Right atrium auricular region (tissue), 2 donors: ENCODE measurements at places on chromosomes 7 and 10.

DNA sequence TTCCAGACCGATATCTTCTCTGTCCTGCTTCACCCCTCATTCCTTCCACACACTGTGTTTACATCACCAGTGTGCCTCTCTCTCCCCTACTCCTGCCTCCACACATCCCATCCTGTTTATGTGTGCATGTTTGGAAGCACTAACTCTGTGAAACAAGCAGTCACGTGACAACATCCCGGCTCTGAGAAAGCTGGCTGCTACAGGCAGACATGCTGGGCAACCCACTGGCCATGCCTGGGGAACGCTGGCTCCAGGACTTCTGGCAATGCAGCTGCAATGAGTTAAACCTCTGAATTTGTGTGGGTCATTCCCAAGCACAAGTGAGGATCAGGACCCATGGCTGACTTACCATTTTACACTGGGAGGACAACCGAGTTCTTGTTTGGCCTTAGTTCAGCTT, 74.0 kb downstream of the WNT2 start:
- DNase-seq, result no peak

- DNase-seq, result no peak
These were observed 128.7 kb downstream of the AGMO start for GRCh38 chr7:15433151-15433550.

DNA sequence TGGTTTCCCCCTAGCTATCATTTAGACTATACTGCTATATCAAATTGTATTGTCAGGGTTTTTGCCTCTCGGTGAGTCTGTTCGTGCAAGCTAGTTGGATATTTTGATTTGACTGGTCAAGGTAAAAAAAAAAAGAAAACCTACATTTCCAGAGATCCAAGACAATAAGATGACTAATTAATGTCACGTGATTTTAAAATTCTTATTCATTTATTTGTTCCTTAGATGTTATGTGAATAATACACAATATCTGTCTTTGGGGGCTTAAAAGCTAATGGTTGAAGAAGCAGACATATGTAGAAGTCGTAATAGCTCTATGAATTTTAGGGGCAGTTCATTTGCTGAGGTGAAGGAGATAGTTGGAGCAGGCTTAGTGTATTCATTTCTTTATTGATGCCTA, 191.1 kb downstream of the KCND2 start:
- no peak for DNase-seq

GRCh38 chr10:35462491-35462934, 126.2 kb downstream of the CCNY start:
- DNase-seq, result no peak

- no peak for DNase-seq
These were observed 17.1 kb downstream of the FGF8 start for GRCh38 chr10:101758858-101759257.

GRCh38 chr7:42214060-42214679, 22.8 kb downstream of the GLI3 start:
- no peak for DNase-seq

DNA sequence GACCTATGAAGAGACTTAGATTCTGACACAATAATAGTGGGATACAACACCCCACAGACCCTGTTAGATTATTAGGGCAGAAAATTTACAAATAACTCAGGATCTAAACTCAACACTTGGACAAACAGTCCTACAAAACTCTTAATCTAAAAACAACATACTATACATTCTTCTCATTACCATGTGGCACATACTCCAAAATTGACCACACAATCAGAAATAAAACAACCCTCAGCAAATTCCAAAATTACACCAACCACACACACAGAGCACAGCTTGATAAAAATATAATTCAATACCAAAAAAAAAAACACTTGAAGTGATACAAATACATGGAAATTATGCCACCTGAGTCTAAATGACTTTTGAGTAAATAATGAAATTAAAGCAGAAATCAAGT, 7.8 kb downstream of the ZNF680 start:
- DNase-seq, result no peak

DNA sequence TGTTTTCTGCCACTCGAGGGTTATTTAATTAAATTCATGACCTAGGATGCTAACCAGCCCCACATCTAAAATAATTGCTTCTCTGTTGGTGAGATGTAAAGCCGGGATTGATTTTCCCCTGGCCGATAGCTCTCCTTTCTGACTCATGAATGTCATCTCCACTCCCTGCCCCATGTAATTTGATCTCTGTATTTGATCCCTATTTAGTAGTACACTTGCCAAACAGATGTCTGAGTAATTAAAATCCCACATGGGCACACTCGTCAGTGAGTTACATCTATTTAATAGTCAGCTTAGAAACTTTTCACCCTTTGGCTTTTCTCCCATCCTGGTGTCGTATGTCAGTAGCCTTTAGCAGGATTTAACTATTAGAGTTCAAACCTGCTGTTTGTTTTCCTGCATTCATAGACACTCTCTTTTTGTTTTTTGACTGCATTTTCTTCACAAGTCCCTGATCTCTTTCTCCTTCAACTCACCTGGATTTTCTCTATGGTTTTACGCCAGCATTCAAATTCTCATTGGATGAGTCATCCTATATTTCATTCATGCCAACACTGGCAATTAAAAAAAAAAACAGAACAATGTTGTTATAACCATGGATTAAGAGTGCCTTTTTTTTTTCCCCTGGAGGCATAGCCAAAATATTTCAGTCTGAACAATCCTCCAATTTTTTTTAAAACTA, 82.7 kb downstream of the SPAG6 start:
- DNase-seq, result no peak

- DNase-seq, result no peak
These were observed 8.9 kb upstream of the ZNF777 start for GRCh38 chr7:149469806-149470205.

DNA sequence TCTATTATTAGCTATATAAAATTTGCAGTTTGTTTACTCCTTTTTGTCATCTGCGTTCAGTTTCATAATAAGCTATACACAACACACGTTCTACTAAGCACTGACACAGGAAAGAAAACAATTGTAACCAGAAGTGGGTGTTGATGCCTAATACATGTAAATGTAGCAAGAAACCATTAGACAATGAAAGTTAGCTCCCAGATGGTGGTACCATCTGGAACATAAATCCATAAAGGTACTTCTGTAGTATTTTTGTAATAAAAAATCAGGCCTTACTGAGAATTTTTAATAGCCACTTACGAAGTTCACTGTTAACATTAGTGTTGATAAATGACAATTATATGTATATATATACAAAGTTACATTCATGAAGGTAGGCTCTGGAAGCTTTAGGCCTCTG, 194.7 kb downstream of the KCND2 start:
- DNase-seq, result no peak

GRCh38 chr7:115013886-115014285, 92.0 kb downstream of the MDFIC start:
- DNase-seq, result no peak

DNA sequence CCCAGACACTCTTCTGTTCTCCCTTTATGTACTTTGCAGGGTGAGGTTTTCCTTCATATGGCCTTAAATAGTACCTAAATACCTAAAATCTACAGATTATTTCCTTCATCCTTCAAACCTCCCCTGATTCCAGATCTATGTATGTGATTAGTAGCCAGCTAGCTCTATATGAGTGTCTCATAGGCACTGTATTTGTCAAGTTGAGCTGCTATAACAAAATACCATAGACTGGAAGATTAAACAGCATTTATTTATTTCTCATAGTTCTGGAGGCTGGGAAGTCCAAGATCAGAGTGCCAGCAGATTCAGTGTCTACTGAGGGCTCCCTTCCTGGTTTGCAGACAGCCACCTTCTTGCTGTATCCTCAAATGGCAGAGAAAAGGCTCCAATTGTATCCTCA, 60.6 kb upstream of the MSRB2 start:
- DNase-seq, result no peak

GRCh38 chr7:110881721-110882120, 209.2 kb upstream of the LRRN3 start:
- DNase-seq, result no peak

DNA sequence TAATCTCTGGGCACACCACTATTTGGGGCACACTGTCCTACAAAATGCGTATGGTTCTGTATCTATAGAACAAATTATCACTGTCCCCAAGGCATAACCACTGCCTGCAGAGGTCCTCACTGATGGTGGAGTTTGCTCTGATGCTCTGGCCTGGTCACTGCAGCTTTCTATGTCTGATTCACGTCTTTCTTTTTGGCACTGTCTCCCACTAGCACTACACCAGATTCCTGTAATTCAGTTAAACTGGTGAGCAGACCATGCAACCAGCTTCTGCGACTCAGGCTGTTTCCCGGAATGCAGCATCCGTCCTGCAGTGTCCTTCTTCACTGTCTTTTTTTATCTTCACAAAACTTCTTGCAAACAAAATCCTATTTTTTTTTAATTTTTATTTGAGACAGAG, 112.8 kb downstream of the KLF6 start:
- no peak for DNase-seq

DNA sequence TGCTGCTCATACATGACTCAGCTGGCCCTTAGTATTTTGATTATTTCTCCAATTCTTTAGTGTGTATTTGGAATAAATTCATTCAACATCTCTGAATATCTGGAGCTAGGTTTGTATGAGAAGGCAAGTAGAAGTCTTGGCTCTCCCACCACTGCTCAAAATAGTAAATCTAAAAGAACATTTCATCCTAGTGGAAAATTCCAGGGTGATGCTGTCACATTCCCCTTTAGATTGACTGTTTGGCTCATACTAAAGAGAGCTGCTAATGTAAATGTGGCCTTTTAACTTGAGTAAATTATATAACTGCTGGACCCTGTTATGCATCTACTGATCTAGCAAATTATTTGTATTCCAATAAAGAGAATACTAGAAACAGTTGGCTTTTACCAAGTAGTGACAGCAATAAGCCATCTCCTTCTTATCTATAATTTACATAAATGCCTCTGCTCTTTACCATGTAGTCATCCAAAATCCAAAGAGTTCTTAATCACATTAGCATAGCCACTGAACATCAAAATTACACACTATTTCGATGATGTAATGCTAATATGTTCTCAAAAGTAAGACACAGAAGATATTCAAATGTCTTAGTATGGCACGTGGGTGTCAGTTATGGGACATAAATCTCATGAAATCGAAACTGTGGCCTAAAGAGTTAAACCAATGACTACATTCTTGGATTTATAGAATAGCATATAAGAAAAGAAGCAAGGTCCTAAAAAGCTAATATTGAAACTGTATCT, 86.9 kb upstream of the KCND2 start:
- DNase-seq, result no peak

DNA sequence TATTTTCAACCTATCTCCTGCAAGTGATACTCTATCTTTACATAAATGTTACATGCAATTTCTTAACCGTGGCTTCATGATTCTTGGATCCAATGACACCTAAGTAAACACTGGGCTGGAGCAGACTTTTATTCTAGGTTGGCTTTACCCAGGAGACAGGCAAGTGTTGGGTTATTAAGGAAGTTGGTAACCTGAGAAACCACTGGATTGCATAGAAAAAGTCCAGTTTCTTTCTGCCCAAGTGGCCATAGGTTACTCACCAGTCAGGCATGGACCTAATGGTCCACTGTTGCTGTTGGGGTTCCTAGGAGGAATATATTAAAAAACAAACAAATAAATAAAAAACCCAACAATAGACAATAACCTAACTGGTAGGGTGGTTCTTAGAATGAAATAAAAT, 112.8 kb downstream of the SEMA3D start:
- DNase-seq, result no peak

- no peak for DNase-seq
These were observed 40.9 kb downstream of the MTURN start for GRCh38 chr7:30175636-30176147.

GRCh38 chr10:52517012-52517411, 202.9 kb downstream of the DKK1 start:
- no peak for DNase-seq

GRCh38 chr10:69474742-69475432, 23.6 kb downstream of the TSPAN15 start:
- no peak for DNase-seq

GRCh38 chr10:114682121-114682520, 24.0 kb upstream of the ABLIM1 start:
- no peak for DNase-seq

- no peak for DNase-seq
These were observed 12.1 kb downstream of the CRYGN start for GRCh38 chr7:151427705-151428377.

- no peak for DNase-seq
These were observed 1.1 kb downstream of the FIS1 start for GRCh38 chr7:101243646-101244374.

DNA sequence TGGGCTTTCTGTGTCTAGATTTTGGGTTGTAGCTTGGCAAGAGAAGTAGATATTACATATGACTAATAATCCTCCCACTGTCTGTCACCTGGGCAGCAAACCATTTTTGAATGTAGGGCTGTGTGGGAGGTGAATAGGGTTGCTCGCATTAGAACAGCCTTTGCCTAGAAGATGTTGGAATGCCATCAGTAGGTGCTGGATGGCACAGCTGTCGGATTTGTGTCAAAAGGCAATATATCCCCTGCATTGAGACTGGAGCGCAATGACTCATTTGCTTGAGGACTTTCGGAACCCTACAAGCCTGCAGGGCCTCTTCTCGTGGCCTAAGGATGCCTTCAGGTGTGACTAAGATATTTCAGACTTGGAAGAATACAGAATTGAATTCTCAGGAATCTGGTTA, 323.8 kb downstream of the GPR158 start:
- DNase-seq, result no peak

DNA sequence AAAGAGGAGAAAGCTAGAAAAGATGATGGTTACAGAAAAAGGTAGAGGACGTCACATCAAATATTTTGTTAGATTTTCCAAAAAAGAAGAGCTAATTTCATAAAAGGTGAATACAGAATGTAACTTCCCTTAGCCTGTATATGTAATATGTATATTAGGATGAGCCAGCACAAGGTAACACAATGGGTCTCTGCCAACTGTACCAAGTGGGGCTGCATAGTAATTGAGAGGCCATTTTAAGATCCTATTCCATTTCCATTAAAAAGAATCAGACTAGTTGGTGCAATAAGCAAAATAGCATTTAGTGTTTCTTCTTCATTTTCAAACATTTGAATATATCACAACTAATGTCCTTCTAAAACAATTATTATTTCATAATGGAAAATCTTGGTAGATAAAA, 134.6 kb downstream of the SEMA3A start:
- no peak for DNase-seq

- no peak for DNase-seq
These were observed 85.9 kb downstream of the FAM204A start for GRCh38 chr10:118256209-118256608.

- DNase-seq, result no peak
These were observed 137.7 kb downstream of the NEUROD6 start for GRCh38 chr7:31202801-31203200.

GRCh38 chr10:96651998-96652431, 65.2 kb upstream of the TM9SF3 start:
- no peak for DNase-seq

- no peak for DNase-seq
These were observed 68.3 kb upstream of the SMNDC1 start for GRCh38 chr10:110373059-110373458.

DNA sequence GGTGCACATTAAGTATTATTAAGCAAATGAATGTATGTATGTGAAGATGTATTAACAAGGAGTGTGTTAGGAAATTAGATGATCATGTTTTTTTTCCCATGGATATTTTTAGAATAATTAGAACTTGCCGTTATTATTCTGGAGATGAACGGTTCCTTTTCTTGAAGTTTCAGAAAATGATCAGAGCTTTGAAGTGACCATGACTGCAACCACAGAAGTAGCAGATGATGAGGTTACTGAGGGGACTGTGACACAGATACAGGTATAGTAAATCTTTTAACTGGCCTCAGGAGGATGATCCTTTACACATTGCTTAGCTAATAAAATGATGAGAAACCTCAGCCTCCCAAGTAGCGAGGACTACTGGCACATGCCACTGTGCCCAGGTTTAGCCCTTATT, 18.6 kb downstream of the DMTF1 start:
- DNase-seq, result no peak

- DNase-seq, result peak; percentile 79
These were observed 106.7 kb downstream of the TES start for GRCh38 chr7:116316838-116317628.
